Activated CD4-positive, alpha-beta T cell treated with anti-CD3 and anti-CD28 coated beads, Interleukin-2, amount 10 ng/mL, durations not matched to agents 24 days and 14 days (primary cell): ENCODE measurements at places on chromosomes 4 and X. TPM values are rescaled to one million over a fixed set of nuclear protein-coding genes. Genes with fewer than 3 reads are reported as not detected.

DNA sequence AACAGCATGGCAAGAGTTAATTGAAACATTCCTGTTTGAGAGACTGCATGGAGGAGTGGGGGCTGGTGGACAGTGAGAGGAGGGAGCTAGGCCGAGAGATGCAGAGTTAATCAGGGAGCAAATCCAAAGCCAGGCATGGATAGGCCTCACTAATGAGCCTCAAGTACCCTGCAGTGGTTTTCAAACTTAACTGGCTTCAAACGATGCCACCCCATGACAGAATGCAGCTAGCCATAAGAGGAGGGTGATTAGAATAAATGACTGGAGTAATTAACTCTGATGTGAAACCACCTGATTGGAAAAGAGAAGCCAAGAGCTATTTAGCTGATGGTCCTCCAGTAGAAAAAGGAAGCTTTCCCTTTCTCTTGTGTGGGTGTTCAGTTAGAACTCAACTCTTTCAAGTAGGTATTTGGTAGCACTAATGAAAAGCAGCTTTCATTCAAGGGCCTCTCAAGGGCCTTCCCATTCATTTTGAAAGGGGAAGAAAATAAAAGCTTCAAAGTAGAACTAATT, 215.4 kb upstream of the MAB21L2 start:
- no peak overlapping the region for H3K4me3 ChIP-seq
- peaks cover 10% of the 10 kb centered on the region for H3K4me1 ChIP-seq
- H3K27ac ChIP-seq = no peak overlapping the region
- no peak for DNase-seq

DNA sequence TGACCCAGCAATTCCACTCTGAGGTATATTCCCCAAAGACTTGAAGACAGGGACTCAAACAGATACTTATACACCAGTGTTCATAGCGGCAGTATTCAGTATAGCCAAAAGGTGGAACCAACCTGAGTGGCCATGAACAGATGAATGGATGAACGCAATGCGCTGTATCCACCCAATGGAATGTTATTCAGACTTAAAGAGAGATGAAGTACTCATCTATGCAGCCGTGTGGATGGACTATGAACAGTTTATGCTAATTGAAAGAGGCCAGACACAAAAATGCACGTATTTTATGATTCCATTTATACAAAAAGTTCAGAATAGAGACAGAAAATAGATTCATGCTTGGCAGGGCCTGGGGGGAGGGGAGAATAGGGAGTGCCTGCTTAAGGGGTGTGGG, 26.3 kb downstream of the PRPS2 start:
- H3K27me3 ChIP-seq = no peaks in the 10 kb centered on the region
- DNase-seq = no peak
- H3K4me1 ChIP-seq = peaks cover 7% of the 10 kb centered on the region
- no peak overlapping the region for H3K27ac ChIP-seq
- peaks cover 48% of the 10 kb centered on the region for H3K36me3 ChIP-seq

DNA sequence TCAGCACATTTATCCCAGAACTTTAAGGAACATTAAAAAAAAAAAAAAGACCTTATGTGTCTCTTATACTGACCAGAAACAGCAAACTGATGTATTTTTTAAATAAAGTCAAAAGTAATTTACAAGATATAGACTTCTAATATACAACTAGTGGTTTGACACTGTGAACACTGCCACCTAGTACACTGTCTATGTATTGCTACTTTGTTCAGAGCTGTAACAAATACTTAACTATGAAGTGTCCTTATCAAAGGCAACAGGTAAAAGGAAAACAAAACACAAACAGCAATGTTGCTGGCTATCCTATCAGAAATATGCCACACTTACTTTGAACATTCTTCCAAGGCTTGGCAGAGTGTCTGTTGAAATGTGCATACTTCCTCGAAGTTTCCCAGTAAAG, 60.4 kb downstream of the CD40LG start:
- peak overlapping the region; percentile 48 for H3K27ac ChIP-seq
- no peak overlapping the region for H3K4me3 ChIP-seq
- peaks cover 31% of the 10 kb centered on the region for H3K36me3 ChIP-seq
- H3K4me1 ChIP-seq = peaks cover 18% of the 10 kb centered on the region

DNA sequence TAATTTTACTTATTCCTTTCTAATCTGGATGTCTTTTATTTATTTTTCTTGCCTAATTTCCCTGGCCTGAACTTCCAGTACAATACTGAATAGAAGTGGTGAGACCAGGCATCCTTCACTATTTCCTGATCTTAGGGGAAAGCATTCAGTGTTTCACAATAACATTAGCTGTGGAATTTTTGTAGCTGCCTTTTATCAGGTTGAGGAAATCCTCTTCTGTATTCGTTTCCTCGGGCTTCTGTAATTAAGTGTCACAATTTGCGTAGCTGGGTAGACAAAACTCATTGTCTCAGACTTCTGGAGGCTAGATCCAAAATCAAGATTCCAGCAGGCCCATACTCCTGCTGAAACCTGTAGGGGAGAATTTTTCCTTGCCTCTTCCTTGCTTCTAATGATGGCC, 598.4 kb upstream of the FTHL17 start:
- no peak overlapping the region for H3K27ac ChIP-seq
- H3K36me3 ChIP-seq = no peaks in the 10 kb centered on the region
- H3K27me3 ChIP-seq = no peaks in the 10 kb centered on the region
- no peaks in the 10 kb centered on the region for H3K4me1 ChIP-seq
- no peak for DNase-seq

GRCh38 chr4:3291969-3292570, 751 bp upstream of the RGS12 start:
- peak overlapping the region; percentile 91 for H3K4me3 ChIP-seq
- peaks cover 58% of the 10 kb centered on the region for H3K27me3 ChIP-seq
- H3K36me3 ChIP-seq = no peaks in the 10 kb centered on the region
- H3K27ac ChIP-seq = peak overlapping the region; percentile 77
- H3K4me1 ChIP-seq = peaks cover 13% of the 10 kb centered on the region

The TSPAN7 gene
- total RNA-seq = 0.19 TPM in 1 of 2 replicates, not detected in the other

The RHOXF2B gene
- not detected in 2 replicates for total RNA-seq

The TMEM47 gene
- total RNA-seq = not detected in 2 replicates
